NCI-H1092 (cell line): ENCODE measurements at places on chromosomes 11 and 22.

- no peak for DNase-seq
Measured at GRCh38 chr22:43308060-43308830, 34.9 kb downstream of the SCUBE1 start.

GRCh38 chr11:61895046-61895717, 3.8 kb upstream of the FADS3 start:
- DNase-seq, result no peak

DNA sequence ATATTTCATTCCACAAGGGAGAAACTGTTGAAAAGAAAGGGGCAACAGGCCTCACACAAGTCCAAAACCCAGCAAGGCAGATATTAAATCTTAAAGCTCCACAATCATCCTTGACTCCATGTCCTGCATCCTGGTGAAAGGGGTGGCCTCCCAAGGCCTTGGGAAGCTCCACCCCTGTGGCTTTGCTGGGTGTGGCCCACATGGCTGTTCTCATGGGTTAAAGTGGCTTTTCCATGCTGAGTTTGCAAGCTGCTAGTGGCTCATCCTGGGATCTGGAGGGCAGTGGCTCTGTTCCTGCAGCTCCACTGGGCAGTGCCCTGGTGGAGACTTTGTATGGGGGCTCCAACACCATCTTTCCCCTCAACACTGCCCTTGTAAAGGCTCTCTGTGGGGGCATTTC, 106.4 kb downstream of the CTNND1 start:
- no peak for DNase-seq

DNA sequence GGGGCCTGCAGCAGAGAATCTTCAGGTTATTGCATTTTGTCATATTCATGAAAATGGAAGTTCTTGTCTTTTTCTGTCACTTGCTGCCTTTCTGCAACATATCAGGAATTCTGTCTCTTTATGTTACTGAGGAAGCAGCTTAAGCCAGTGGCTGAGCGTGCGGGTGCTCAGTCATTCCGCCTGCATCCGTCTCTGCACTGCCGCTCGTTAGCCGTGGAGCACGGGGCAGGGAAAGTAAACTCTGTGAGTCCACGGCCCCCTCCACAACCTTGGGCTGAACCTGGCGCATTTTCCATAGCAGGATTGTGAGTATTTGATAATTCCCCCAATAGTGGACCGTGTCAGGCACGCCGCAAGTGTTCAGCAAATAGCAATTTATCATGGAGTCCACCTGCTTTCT, 1007.7 kb downstream of the BRD1 start:
- no peak for DNase-seq

DNA sequence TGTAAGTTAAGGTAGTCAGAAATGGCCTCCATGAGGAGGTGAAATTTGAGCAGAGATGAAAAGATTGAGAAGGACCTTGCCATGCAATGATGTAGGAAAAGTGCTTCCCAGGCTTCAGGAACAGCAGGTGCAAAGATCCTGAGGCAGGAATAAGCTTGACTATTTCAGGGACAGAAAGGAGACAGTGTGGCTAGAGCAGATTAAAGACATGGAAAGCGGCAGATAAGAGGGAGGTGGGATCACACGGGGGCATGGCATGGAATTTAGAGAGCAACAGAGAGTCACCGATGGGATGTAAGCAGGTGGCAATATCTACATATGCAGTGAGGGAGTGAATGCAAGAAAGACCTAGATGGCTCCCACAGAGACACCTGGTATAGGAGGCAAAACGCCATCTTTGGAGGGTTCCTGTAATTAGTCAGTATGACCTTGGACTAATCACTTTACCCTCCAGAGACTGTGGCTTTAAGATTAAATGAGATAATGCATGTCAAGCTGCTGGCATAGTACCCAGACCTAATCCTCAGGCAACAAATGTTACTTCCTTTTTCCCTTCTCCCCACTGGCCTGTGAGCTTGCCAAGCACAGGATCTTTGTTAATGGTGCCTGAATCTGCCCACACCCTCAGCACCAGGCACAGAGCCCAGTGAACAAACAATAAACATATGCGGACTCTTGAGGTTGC, 24.6 kb upstream of the ACER3 start:
- peak; percentile 92 for DNase-seq

GRCh38 chr11:68549789-68550484, 89.4 kb downstream of the PPP6R3 start:
- DNase-seq, result no peak

- no peak for DNase-seq
Measured at GRCh38 chr11:5665746-5666401, 19.0 kb downstream of the TRIM5 start.

- DNase-seq, result no peak
Measured at GRCh38 chr11:12941671-12942070, 67.4 kb upstream of the RASSF10 start.

- no peak for DNase-seq
Measured at GRCh38 chr11:18668131-18668530, 30.4 kb upstream of the TMEM86A start.

DNA sequence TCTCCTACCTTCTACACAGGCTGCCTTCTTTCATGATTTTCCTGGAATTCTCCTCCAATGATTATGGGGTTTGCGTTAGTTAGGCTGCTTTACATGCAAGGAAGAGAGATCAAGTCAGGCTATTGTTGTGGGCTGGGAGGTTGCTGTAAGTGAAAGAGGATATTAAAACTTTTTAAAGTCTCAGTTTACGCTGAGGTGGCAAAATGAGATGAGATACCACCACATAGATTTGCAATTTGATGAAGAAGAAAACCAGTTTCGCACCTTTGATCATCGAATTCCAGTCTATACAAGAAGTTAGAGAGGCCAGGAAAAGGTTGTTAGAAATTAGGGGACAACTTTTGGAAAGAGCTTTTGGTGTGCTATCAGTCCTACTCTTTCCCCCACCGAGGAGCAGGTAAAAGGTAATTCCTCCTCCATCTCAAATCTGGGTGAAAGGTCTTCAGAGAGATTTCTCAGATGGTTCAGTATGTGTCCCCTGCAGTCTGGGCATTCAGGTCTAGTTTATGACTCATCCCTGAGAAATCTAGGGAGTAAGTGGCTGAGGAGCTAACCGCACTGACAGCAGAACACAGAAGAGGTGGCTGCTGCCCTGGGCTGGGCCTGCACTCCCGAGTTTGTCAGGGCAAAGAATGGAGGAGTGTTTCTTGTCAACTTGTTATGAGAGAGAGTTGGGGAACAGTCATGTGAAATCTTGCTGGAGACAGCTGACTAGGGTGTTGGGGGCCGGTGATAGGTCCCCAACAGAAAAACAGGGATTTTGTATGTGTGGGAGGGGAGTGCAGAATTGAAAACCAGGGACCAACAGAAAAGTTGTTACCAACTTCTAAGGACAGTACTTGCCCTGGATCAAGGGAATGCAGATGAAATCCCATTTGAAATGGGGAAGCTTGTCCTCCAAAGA, 34.7 kb downstream of the CCDC83 start:
- DNase-seq, result no peak

- no peak for DNase-seq
Measured at GRCh38 chr11:115148691-115149090, 355.5 kb downstream of the CADM1 start.

- DNase-seq, result no peak
Measured at GRCh38 chr22:17007852-17008731, at the start of gene GAB4. GAB4 (minus strand) TSS chr22:17008222; CDS start chr22:17008114, 108 bp downstream.

DNA sequence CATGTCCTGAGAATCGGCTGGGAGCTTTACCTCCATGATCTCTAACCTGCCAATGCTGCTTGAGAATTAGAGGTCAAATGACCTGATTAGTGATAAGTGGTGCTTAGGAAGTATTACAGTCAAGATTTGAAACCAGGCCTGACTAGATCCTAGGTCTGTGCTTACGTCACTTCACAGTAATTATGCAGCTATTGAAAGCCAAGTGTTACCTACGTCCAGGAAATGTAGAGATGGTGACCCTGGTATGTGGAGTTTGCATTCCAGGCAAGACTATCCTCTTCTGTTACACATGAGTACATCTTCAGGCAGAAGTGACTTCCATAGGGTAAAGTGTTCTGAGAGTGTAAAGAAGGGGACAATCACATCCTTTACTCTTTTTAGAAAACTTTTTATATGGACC, 530.4 kb upstream of the TENM4 start:
- no peak for DNase-seq

GRCh38 chr11:77547047-77547836, 42.5 kb upstream of the AQP11 start:
- DNase-seq, result no peak

DNA sequence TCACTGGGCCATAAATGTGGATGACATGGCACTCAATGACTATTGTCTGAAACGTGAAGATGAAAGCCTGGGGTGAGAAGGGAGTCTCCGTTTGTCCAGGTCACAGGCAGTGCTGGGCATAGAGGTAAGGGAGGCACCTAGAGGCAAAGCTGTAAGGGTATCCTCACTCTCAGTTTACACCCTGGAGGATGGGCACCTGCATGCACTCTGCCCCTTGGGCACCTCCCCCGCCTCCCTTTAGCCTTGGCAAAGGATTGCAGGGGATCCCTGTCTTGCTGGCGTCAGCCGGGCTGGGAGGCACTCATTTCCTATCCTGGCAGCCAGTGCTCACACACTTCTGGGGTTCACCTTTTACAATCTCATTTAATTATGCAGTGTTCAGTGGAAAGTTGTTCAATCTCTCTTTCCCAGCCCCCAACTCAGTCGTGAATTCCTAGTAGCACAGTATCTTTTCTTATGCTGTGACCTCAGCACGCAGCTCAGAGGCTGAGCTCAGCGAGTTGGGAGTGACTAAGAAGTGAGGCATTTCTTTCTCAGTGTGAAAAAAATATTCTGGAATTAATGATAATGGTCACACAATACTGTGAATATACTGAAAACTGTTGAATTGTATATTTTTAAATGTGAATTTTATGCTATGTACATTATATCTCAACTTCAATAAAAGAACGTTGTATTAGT, 866.6 kb downstream of the BRD1 start:
- DNase-seq, result no peak

DNA sequence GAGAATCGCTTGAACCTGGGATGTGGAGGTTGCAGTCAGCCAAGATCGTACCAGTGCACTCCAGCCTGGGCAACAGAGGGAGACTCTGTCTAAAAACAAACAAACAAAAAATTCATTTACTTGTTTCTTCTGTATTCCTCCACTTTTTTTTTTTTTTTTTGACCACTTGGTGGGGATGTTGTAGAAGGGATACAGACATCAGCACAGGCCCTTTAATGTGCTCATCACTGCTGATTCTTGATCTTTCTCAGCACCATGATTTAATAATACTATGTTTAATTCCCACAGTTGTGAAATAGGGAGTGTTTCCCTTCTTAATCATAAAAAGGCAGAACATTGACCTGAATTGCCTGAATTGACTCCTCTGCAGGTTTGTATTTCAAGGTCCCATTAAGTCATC, 4.5 kb downstream of the TTC9C start:
- no peak for DNase-seq

- no peak for DNase-seq
Measured at GRCh38 chr22:48284671-48285070, 1522.2 kb downstream of the TBC1D22A start.

GRCh38 chr11:20351136-20351535, 12.4 kb upstream of the HTATIP2 start:
- no peak for DNase-seq

DNA sequence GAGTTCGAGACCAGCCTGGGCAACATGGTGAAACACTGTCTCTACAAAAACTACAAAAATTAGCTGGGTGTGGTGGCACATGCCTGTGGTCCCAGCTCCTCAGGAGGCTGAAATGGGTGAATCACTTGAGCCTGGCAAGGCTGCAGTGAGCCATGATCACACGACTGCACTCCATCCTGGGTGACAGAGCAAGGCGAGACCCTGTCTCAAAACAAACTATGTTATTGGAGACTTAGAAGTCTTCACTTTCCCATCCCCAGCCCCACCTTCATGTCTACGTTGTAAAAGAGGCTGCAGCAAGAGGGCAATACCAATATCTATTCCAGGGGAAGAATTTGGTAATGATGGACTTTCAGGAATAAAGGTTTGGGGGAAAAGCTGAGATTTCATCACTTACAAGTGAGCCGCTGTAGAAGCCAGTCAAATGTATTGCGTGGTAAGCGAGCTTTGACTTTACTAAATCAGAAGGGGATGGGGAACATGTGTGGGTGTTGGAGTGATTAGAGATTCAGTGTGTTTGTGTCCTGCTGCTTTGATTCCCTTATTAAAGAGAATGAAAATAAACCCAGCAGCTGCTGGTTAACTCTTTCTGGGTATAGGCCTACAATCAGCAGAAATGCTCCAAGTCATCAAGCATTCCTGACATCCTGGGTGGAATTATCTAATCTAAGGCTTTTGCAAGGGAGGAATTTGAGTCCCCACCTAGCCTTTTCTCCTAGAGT, 53.7 kb downstream of the UBASH3B start:
- DNase-seq, result no peak

- DNase-seq, result no peak
Measured at GRCh38 chr11:697811-698311, 2.2 kb downstream of the TMEM80 start.

DNA sequence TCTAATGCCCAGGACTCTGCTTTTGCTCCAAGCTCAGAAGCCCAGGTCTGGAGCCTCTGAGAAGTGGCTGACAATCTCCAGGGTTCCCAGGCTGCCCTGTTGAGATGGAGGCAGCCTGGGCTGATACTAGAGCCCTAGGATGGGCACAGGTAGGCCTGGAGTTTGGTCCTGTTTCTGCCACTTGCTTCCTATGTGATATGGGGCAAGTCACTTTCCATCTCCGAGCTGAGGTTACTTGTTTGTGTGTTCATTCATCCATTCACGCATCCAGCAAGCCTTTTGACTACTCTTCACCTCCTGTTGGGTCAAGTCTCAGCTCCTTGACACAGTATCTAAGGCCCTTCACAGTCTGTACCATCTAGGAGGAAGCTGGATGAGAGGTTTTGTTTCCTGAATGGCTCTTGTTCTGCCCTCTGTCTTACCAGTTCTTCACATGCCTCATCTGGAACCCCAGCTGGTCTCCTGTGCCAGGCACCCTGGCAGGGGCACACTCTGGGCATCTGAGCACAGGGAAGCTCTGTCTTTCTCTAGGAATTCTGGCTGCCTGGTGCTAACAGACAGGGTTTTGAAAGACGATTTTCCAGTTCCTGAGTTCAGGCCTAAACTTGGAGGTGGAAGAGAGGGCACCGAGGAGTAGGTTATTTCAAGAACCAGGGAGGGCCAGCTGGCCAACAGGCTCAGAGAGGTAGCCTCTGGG, 53.2 kb upstream of the AMPD3 start:
- no peak for DNase-seq

DNA sequence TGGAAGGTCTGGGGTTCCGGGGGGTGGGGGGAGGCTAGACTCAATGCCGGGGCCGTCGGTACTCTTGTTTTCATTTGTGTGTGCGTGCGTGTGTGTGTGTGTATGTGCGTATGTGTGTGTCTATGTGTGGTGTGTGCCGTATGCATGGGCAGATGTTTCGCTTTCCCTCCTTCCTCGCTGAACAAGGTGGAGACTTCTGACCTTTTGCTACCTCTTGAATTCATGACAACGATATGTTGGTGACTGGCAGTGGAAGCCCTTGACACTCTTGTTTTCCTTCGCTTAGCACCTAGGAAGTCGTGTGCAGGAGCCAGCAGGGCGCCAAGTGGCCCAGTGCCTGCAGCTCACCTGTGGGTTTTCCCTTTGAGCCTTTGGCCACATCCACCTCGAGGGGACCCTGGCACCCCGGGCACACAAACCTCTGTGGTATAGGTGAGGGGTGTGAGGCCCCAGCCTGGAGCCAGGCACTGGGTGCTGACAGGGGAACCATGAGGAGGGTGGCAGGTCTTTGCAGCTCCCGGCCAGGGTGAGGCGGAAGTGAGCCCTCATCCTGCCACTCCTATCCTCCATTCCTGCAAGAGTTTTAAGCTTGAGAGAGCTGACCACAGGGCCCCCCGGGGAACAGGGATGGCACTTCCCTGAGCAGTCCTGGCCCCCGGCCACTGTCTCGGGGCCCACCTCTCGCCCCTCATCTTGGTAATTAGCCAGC, 19.3 kb upstream of the TMEM191C start:
- DNase-seq, result no peak
